Common myeloid progenitor, CD34-positive (primary cell): ENCODE measurements at places on chromosomes 4 and X.

DNA sequence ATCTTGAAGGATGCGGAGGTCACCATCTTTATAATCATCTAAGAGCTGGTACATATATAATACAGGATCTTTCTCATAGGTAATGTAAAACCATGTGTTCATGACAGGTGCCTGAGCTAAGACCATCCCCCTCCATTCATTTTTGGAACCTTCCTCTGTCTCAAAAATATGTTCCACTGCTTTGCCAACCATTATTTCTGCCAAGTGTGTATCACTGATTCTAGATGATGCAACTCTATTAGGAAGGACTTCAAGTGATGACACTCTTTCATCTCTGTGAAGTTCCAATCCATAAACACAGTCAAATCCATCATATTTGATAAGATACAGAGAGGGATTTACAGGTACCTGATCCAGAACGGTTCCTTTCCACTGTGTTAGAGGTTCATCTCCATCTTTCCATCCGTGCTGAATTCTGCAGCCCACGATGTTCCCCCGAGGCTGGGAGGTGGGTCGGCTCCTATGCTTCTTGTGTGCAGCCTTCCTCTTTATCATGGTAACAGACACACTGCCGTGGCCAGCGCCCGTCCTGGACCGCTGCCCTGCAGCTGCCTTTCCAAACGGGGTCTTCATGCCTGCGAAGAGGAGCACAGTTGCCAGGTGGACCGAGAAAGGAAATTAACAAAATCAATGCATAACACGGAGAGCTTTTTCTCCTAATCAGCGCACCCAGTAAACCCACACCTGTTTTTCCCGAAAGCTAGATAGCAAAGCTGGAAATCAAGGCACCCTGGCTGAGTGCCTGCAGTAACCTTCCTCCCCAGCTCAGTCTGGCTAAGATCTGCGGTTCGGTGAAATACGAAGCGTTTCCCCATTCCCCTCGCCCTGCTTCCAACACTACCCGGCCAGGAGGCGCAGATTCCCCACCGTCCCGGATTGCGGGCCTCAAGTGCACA is 718 bp downstream of the SPIN3 start:
- no peak for DNase-seq

DNA sequence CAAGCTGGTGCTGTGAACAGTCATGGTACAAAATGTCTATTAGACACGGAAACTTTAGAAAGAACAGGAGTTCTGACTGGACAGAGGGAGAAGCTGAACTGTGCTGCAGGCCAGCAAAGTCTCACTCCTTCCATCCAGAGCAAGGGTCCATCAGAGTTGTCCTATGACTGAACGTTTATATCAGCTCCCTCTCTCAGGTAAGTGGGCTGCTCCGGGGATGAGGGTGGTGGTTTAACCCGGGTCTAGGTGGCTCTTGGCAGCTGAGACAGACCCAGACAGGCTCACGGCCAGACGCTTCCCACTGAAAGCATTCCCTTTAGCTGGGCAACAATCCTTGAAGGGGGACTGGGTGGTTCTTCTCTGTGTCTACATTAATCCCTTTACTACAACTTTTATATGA is 385.0 kb upstream of the SMIM31 start:
- DNase-seq: no peak

- DNase-seq: peak; percentile 75
Observed at GRCh38 chrX:10098270-10098713, 58.5 kb upstream of the CLCN4 start.

- peak; percentile 34 for DNase-seq
Observed at GRCh38 chr4:88008122-88008742, 797 bp downstream of the PKD2 start.

GRCh38 chr4:6365545-6366086 is 96.0 kb downstream of the WFS1 start:
- no peak for DNase-seq

GRCh38 chr4:153523941-153524386 is 57.8 kb downstream of the TMEM131L start:
- DNase-seq: no peak

DNA sequence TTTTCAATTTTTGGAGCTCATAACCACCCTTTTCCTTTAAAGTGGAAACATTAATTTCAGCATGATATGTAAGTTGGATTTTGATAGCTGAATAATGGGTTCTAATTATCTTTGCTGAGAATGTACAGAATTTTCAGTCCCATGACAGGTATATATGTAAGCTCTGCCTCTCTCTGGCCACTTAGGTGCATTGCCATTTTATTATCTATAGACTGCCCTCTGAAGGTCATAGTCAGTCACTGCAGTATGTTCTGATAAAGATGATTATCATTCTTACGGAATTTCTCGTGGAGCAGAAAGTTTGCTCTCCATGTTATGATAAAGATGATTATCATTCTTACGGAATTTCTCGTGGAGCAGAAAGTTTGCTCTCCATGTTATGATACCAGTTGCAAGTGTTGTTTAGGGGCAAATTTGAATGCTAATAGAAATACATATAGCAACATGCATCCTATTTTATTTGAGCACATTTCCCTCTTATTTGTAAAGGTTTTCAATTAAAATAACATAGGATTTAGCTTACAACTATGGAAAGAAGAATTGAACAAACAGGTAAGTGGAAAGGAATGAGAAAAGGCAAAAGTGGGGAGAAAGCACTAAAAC is 10.4 kb downstream of the AFP start:
- peak; percentile 50 for DNase-seq

- no peak for DNase-seq
Observed at GRCh38 chr4:166308647-166309046, 435.6 kb downstream of the TLL1 start.

DNA sequence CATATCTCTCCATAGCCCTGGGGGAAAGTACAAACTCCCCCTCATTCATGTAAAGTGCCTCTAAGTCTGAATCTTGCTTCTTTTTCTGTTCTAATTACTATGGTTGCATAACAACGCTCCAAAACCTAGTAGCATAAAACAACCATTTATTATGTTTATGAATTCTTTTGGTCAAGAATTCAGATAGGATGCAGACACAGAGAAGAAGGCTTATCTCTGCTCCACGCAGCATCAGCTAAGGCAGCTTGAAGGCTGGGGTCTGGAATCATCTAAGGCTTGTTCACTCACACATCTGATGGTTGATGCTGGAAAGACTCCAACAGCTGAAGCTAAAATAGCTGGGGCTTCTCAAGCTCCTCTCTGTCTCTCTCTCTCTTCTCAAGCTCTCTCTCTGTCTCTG is 564.5 kb downstream of the ZNF674 start:
- DNase-seq: no peak

GRCh38 chr4:11005300-11005699 is 320.7 kb upstream of the CLNK start:
- DNase-seq: no peak

- no peak for DNase-seq
Observed at GRCh38 chrX:105273326-105273725, 52.8 kb upstream of the TEX13A start.

GRCh38 chr4:126778348-126778747 is 854.4 kb upstream of the INTU start:
- no peak for DNase-seq

DNA sequence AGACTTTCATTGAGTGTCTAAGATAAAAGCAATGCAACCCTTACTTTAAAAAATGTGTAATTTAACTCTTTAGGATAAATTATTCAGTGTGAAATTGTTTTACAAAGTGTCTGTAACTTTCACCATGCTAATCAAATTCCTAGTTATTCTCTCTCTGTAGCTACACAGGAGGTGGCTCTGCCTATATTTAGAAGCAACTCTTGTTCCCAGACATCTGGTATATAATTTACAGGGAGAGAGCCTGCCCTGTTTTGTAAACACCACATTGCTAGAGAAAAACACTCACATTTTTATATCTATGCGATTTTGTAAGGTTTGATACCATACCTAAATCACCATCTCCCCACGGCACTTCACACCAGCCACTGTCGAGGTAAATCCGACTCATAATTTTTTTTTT is 35.5 kb upstream of the SPATA4 start:
- DNase-seq: no peak

DNA sequence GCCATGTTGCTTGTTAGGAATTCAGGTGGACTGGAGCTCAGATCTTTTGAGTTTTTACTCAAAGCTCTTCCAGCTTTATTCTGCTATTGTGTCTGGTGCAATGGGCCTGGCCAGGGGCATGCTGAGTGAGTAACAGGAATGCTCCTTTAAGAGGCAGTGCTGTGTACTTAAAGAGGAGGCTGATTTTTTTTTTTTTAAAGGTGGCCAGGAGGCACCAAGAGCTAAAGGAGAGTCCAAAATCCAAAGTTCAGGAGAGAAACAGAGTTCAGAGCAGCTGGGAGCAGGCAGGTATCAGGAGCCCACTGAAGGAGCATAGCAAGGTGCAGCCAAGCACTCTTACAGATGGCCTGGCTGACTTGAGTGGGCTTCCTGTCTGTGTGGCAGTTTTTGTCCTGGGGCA is 178.7 kb downstream of the FMR1NB start:
- DNase-seq: no peak

- no peak for DNase-seq
Observed at GRCh38 chrX:74437530-74437929, 16.2 kb downstream of the SLC16A2 start.
